ENCODE measurements at places on chromosomes 13 and 19.

DNA sequence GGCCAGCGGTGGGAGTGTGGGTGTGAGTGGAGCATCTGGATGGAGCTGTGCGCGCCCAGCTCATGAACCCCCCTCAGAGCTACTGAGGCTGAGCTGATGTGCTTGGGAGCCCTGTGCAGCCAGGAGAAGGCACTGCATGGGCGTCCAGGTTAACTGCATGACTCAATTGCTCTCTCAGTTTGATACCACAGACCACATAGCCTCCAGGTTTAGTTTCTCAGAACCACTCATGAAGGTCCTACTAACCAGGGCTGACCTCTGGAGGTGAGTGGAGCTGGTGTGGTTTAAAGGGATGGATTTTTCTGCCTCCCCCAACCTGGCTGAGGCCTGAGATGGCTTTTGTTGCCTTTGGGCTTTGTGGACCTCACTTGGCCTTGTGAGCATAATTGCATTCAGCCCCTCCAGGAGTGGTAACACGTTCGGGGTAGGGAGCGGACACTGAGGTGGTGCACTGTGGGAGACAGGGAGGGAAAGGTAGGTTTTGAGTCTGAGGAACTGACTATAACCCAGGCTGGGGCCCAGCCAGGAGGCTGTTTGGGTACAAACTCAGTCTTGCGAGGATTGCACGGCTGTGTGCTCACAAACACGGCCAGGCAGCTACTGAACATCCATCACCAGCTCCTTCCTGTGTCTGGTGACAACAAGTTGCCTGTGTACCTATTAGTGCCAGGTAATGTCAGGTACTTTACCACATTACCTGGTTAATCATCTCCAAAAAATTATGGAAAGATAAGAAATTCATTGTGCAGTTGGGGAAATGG, 97.5 kb downstream of the RGCC start:
- no peak for DNase-seq

DNA sequence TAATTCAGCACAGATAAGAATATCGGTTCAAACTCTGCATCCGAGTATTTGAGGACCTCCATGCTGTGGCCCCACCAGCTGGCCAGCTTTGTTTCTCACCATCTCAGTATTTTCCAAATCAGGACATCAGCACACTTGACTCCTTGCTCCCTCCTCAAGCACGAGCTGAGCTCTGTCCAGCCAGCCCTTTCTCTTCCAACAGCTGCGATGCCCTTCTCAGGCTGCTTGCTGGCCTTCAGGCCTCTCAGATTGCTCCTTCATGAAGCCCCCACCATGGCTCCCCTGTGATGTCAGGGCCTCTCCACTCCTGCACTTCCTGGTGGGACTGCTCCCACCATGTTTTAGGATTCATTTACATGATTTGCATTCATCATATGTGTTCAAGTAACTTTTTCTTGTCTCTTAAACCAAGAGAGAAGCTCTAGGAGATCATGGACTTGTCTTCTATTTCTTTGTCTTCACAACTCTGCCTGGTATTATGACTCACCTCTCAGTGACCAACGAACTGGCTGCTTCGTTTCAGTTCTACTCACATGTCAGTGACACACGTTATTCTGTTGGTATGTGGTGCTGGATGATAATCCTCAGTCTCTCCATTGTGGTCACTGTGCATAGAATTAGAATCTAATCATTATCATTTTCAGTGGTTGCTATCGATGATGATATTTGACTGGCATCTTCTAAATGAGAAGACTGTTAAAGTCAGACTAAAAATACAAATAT, 471.7 kb downstream of the EFNB2 start:
- no peak for DNase-seq

- no peak for DNase-seq
Measured at GRCh38 chr19:27652281-27652680, 1560.7 kb downstream of the UQCRFS1 start.

GRCh38 chr19:10817291-10818038, 18.5 kb downstream of the TMED1 start:
- no peak for DNase-seq

GRCh38 chr13:110726726-110727125, 13.2 kb downstream of the ING1 start:
- no peak for DNase-seq

DNA sequence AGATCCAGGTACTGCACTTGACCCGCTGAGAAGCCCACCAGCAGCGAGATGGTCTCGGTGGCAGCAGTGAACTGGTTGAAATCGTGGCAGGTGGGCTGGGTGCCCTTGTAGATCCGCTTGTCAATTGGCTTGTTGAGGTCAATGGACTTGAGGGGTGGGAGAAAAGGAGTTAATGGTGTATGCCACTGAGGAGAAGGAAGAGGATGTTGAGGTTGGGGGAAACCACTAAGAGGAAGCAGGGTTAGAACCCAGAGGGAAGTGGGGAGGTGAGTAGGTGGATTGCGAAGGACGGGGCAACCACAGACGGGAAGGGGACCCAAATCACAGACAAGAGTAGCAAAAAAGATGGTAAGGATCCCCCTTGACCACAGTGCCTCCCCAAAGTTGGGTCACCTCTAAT, 1.7 kb downstream of the DMWD start:
- peak; percentile 79 for DNase-seq

DNA sequence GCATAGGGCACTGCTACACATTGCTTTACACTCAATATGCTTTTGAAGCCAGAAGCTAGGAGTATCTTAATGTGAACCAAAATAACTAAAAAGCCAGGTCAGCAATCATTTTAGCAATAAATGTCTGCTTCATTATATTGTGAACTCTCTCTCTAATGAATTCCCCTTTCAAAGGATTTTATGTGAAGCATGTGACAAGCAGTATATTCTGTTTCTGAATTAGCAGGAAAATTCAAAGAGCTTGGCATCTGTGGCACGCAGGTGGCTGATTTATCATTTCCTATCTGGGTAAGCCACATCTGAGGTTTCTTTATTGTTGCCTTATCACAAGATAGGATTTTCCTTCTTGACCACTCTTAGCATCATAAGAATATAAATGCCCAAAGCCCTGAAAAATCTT, 56.8 kb upstream of the KLF12 start:
- no peak for DNase-seq

DNA sequence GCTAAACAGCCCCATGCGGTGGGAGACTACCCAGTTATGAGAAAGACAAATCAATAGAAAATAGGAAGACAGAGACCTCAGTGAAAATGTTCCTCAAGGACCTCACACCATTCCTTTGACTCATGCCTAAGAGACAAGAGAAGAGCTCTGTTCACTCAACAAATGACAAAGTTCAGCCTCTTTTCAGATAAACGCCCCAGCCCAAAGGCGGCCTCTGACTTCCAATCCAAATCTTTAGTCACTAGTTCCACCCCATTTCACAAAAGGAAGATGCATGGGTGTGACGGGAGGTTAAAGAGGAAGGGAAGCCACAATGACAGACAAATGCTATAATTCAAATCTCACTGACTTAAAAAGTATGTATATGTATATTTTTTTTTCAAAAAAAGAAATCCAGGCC, 8.1 kb downstream of the CARS2 start:
- no peak for DNase-seq

DNA sequence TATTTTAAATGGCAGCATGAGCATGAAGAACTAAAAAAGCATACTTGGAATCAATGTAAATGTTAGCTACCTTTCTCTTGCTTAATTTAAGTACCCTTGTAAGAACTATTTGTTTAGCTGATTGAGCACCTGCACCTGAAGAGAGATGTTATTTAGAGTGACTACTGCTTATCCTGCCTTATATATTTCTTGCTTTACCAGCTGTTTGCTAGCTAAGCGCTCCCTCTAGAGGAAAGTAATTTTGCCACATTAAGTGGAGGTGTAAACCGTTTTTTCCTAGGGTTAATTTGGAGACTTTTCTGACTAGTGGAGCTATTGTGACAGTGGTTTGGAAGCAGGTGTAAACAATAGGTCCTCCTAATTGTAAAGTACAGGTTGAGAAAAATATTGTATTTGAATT, 19.4 kb upstream of the PSG2 start:
- no peak for DNase-seq

- no peak for DNase-seq
Measured at GRCh38 chr13:64579331-64579730, 2650.8 kb downstream of the PCDH9 start.

DNA sequence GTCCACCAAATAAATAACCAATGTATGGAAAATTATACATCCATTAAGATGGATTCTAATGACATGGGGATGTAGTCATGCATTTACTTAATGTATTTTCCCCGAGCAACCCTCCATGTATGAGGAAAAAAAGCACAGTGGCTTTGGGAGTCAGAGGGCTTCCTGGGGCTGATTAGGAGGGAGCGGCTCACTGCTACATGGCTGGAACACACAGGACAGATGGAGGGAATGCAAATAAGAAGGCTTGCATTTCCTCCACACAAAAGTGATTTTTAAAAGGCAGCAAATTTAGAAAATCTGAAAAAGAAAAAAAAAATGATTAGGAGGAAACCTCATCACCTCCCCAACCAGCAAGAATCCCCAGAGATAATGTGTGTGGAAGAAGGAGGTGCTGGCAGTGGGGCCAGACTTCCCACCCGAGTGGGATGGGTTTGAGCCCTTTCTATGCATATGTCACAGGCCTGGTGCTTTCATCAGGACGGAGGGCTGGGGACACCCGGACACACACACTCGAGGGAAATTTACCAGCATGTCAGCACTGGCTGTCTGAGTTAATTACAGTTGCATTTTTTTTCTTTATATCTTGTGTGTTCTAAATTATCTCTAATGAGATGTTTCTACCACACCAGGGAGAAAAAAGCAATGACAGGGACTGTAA, 118.9 kb downstream of the USP12 start:
- no peak for DNase-seq

DNA sequence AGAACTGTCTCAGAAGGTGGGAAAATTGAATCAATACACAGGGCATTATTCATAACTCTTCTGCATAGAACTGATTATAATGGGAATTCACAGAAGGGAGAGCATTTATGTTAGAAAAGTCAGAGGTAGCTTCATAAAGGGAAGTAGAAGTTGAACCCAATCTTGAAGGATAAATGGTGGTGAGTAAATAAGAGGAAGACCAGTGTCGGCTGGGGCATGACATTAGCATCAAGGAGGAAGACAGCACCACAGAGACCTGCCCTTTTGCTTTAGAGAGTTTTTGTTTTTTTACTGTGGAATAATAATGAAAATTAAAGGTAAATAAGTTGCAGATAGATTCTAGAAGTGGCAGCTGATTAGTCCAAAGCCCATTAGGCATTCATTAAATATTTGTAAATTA, 21.9 kb downstream of the CDC16 start:
- DNase-seq, result no peak

DNA sequence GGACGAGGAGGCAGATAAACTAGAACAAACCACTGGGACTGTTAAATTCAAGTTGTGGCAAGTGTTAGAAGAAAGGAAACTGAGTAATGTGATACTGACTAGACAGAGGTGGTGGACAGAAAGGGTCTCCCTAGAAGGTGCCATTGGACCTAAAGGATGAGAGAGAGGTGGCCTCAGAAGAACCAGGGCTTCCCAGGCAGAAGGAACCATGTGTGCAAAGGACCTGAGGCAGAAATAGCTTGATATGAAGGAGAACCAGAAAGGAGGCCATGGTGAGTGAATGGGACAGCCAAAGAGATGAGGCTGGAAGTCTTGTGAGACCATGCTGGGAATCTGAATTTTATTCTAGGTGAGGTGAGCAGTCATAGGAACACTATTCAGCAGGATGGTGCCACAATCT, 2.8 kb upstream of the SYDE1 start:
- no peak for DNase-seq

DNA sequence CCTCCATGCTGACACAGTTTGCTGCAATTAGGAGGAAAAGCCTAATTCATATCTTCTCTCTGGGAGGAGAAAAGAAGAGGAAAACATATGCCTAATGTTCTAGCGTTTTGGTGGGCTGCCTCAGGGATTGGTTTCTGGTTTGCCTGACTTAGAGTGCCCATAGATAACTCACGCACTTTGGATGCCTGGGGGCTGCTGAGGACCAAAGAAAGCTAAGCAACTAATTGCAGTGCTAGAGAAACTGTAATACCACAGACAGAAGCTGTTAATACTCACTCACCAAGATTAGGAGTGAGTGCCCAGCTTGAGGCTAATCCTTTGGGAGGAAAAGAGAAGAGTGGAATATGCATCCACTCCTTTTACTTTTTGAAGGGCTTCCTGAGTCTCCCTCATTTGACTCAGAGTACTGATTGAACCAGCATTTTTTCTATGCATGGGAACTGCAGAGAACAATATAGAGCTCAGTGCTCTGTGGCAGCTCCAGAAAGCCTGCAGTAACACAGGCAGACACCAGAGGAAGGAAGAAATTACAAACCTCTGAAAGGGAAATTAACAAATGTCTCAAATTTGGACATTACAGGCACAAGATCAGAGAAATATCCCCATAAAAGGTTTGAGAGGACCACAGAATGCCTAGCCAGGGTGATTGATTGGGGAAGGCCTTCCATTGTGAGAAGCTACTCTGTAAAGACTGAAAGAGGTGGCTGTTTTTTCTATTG, 666.4 kb downstream of the OLFM4 start:
- DNase-seq, result no peak

- no peak for DNase-seq
Measured at GRCh38 chr19:10230861-10231611, at the start of gene S1PR2. S1PR2 (minus strand) TSS chr19:10231331; CDS start chr19:10224905, 6,426 bp downstream.

- DNase-seq, result no peak
Measured at GRCh38 chr19:19062454-19063182, 1.2 kb upstream of the SLC25A42 start.

DNA sequence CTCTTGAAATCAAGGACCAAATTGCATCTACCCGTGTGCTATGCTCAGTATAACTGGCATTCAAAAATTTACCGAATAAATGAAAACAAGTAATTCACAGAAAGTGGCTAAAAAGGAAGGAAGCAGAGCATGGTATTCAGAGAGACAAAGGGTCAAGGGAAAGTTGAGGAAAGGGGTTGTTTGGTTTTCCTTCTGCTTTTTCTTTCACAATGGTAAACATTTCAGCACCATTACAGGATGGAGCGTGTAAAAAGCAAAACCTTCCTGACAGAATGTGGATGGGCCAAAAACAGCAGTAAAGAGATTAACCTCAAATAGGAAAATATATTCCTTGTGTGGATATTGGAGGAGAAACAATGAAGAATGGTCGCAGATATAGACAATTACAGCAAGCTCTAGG, 14.8 kb downstream of the DIAPH3 start:
- no peak for DNase-seq

GRCh38 chr13:75764251-75764925, 128.3 kb downstream of the LMO7 start:
- DNase-seq, result no peak

DNA sequence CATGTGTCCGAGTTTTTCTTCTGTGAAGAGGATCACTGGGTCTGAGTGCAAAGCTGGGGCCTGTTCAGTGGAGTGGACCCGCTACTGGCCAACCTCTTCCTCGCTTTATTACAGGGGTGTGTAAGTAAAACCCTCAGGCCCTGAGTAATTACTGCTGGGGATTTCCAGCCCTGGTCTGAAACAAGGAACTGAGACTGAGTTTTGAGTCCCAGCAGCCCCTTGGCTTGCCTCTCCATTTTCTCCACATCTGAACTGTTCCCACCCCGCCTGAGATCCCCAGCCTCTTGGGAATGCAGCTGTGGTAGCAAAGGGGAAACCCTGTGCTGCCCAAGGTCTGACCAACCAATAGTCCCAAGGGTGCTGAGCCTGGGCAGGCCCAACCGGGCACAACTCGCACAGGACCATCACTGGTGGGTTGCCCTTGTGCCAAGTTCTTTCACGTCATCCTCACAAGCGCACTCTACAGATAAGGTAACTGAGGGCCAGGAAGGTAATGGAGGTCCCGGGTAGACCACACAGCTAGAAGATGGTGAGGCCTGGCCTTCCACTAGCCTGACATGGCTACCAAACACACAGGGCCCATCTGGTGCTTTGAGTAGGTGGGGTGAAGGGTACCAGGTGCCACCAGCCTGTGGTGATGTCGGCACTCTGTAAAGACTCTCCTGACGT, 13.7 kb upstream of the SLC35E1 start:
- no peak for DNase-seq

Data from CMK (cell line).